Activated naive CD8-positive, alpha-beta T cell treated with anti-CD3 and anti-CD28 coated beads for 36 hours (primary cell): ENCODE measurements at places on chromosomes 1 and 21. TPM values are rescaled to one million over a fixed set of nuclear protein-coding genes. Genes with fewer than 3 reads are reported as not detected.

The RGS7 gene
- not detected for total RNA-seq

The FCRL3 gene
- 0.99 TPM for total RNA-seq

The SYTL1 gene
- total RNA-seq: 39.6 TPM

The SV2A gene
- 12.8 TPM for total RNA-seq

The ADCY10 gene
- total RNA-seq: not detected

The GBP2 gene
- total RNA-seq: 157 TPM

The CD52 gene
- 263 TPM for total RNA-seq

The NBPF10 gene
- total RNA-seq: 0.78 TPM

GRCh38 chr1:116273042-116273783 is 99.8 kb upstream of the ATP1A1 start:
- no peak overlapping the region for H3K27ac ChIP-seq
- no peaks in the 10 kb centered on the region for H3K27me3 ChIP-seq
- H3K4me3 ChIP-seq: no peak overlapping the region
- no peaks in the 10 kb centered on the region for H3K36me3 ChIP-seq
- DNase-seq: no peak
- H3K4me1 ChIP-seq: peaks cover 3% of the 10 kb centered on the region

- H3K27me3 ChIP-seq: peaks cover 9% of the 10 kb centered on the region
- no peak overlapping the region for H3K27ac ChIP-seq
- no peak for DNase-seq
These were observed 15.0 kb upstream of the RGS4 start for GRCh38 chr1:163054181-163054591.

DNA sequence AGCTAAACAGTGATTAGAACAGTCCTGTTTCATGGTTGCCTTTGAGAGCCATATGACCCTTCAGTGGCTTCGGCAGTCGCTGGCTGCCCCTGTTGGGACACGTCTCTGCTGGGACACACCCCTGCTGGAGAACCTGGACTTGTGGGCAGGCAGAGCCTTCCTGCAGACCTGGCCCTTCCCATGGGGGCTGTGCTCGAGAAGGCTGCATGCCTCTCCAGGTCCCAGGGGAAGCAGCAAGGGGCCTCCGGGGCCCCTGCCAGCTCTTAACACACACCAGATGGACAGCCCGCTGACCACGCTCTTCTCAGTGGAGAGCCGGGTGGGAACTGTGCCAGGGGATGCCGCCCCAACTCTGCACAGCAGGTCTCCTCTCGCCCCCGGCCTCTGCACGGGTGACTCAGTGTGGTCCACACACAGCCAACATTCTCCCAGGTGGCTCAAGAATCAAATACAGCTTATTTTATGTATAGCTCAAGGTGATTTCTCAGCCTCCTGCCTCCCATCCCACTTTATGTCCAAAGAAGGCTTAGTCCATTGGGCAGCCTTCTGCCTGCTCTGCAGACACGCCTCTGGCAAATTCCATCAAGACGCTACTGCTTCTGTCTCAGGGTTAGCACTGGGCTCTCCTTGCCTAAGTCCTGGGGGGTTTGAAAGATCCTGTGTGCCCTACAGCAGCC is 450.8 kb downstream of the KIF26B start:
- H3K36me3 ChIP-seq: no peaks in the 10 kb centered on the region
- H3K4me1 ChIP-seq: peaks cover 5% of the 10 kb centered on the region
- peaks cover 6% of the 10 kb centered on the region for H3K27me3 ChIP-seq
- no peak for DNase-seq

DNA sequence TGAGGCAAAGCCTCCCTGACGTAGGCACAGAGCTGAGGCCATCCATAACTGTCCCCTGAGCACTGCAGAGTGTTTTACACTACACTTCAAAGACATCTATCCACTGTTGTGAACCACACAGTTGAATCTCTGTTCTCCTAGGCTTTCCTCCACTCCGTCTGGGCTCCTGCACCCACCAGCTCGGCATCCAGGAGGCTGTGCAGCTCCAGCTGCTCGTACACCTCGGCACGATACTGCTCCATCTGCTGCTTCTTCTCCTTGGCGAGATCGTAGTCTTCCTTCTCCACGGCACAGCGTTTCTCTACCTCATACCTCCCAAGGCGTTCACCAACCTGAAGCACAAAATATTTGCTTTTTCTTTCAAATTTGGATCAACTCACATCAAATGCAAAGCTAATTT is 18.2 kb downstream of the CEP104 start:
- H3K36me3 ChIP-seq: peaks cover 42% of the 10 kb centered on the region
- no peaks in the 10 kb centered on the region for H3K4me1 ChIP-seq
- H3K27me3 ChIP-seq: no peaks in the 10 kb centered on the region
- H3K27ac ChIP-seq: no peak overlapping the region
- no peak for DNase-seq

- no peaks in the 10 kb centered on the region for H3K4me1 ChIP-seq
- H3K36me3 ChIP-seq: no peaks in the 10 kb centered on the region
- no peak overlapping the region for H3K27ac ChIP-seq
- H3K4me3 ChIP-seq: no peak overlapping the region
- DNase-seq: no peak
- H3K27me3 ChIP-seq: peaks cover 7% of the 10 kb centered on the region
These were observed 555.2 kb downstream of the LMO4 start for GRCh38 chr1:87883906-87884305.

- H3K4me3 ChIP-seq: peak overlapping the region; percentile 7
- H3K27ac ChIP-seq: no peak overlapping the region
- no peaks in the 10 kb centered on the region for H3K27me3 ChIP-seq
These were observed 15.3 kb upstream of the SKI start for GRCh38 chr1:2212532-2213491.

DNA sequence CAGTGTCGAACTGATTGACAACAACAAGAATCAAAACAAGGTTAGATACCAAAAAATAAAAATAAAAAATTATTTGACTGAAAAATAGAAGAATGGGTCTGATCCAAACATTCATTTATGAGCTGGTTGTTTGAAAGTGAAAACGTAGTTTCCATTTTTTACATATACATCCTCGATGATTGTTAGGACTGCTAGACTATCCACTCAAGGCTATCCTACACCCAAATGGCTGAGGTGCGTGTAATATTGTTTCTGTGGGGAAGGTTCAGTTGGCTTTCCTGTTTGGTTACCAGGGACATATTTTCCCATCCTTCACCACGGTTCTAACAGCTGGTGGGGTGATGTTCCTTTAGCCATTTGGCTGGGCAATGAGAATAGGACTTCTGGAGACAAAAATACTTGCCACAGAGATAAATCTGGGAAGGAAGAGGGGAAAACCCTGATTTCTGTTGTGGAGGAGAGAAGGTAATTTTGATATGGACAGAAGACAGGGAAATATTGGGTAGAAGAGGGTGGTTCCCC is 66.3 kb downstream of the MAP3K7CL start:
- peaks cover under 1% of the 10 kb centered on the region for H3K27me3 ChIP-seq
- H3K27ac ChIP-seq: peak overlapping the region; percentile 91
- DNase-seq: no peak
- peaks cover 24% of the 10 kb centered on the region for H3K36me3 ChIP-seq
- H3K4me3 ChIP-seq: peak overlapping the region; percentile 29
- peaks cover 25% of the 10 kb centered on the region for H3K4me1 ChIP-seq

- no peaks in the 10 kb centered on the region for H3K4me1 ChIP-seq
- H3K27ac ChIP-seq: no peak overlapping the region
- no peaks in the 10 kb centered on the region for H3K36me3 ChIP-seq
- no peak overlapping the region for H3K4me3 ChIP-seq
- peak; percentile 7 for DNase-seq
- peaks cover 3% of the 10 kb centered on the region for H3K27me3 ChIP-seq
These were observed 57.8 kb downstream of the EDARADD start for GRCh38 chr1:236451796-236452373.

DNA sequence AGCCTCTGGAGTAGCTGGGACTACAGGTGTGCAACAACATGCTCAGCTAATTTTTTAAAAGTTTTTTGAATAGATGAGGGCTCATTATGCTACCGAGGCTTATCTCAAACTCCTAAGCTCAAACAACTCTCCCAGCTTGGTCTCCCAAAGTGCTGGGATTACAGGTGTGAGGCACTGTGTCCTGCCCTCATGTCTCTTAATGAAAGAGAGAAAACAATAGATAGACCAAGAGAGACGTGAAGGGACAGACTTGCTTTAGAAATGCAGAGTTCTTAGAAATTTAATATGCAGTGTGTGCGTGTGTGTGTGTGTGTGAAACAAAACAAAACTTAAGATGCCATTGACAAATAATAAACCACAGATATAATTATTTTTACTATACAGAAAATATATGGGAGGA is 105.2 kb downstream of the ST3GAL3 start:
- H3K36me3 ChIP-seq: peaks cover 37% of the 10 kb centered on the region
- no peaks in the 10 kb centered on the region for H3K27me3 ChIP-seq
- no peak for DNase-seq
- no peak overlapping the region for H3K4me3 ChIP-seq
- no peak overlapping the region for H3K27ac ChIP-seq

DNA sequence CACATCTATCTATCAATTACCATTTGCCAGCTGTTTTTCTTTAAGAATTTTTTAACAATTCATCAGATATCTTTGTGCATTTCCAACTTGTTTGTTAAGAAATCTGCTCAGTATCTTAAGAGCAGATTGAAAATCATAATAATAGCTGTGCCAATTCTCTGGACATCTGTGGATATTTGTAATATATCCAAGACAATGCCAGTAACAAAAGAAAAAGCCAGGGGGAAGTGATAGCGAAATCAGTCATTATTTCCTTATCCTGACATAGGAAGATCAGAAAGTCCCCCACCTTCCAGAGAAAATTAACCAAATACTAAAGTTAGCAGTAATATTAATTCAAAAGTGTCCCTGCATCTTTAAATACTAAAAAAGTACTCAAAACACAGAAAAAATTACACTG is 217.1 kb downstream of the RERE start:
- H3K4me1 ChIP-seq: peaks cover 50% of the 10 kb centered on the region
- H3K4me3 ChIP-seq: no peak overlapping the region

DNA sequence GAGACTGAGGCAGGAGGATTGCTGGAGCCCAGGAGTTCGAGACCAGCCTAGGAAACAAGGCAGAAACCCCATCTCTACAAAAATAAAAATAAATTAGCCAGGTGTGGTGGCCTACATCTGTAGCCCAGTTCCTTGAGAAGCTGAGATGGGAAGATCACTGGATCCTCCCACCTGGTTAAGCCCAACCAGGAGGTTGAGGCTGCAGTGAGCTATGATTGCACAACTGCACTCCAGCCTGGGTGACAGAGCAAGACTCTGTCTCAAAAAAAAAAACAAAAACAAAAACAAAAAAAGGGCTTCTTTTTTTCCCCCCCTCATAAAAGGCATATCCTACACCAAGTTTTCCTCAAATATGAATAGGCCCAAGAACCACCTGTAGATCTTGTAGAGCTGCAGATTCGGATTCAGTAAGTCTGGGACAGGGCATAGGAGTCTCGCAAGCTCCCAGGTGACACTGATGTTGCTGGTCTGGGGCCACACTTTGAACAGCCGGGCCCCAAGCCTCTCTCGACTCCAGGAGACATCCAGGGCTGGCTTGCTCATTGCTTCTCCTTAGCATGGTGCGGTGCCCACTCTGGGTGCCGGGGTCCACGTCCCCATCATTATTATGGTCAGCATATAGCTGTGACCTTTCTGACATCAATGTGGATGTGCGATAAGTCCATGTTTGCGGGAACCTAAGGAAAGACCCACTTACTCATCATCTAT is 22.1 kb upstream of the UMODL1 start:
- no peak overlapping the region for H3K4me3 ChIP-seq
- no peaks in the 10 kb centered on the region for H3K36me3 ChIP-seq

DNA sequence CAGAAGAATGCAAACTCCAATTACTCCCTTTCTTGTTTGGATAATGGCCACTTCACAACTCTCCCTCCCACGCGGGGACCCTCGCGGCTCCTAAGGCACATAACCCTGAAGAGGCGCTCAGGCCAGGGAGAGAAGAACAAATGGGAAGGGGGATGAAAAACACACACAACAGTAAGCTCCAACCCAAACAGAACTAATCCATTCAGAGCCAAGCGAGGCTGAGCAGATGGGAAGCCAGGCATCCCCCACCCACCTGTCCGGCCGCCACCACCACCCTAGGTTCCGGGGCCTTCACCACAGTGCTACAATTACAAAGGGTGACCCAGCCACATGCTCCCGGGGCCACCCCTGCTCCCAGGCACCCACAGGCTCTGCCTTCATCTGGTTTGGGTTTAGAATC is 101.5 kb downstream of the MRPL37 start:
- no peaks in the 10 kb centered on the region for H3K27me3 ChIP-seq
- no peak for DNase-seq
- H3K36me3 ChIP-seq: no peaks in the 10 kb centered on the region
- H3K4me1 ChIP-seq: peaks cover 65% of the 10 kb centered on the region

DNA sequence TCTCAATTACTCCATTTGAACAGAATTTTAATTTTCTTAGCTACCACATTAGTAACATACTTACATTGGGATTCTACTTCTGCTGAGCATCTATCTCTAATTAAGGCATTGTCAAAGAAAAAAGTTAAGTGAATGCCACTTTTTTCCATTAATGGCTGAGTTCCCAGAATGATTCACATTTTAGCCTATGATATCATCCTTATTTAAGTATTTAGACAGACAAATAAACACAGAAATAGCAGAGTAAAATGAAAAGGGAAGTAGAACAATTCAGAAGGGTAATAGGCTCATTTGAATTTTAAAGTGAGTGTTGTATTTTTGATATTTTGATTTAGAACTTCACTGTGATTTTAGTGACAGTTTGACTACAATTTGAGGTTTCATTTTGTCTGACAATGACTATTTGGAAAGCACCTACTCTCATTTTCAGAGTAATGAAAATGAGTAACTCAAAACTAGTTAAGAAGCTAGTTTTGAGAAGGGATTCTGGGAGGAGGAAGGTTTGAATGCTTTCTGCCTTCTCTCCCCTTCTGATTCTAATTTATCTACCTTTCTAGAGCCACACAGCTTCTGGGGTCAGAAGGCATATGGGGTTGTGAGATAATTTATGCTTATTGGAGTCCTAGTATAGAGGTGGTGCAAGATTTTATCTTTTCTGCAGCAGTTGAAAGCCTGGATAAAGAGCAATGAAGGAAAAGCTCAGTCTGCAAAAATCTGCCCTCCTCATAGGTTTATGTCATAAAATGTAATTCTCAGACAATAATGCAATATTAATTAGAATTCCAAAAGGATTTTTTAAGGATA is 15.5 kb downstream of the LYPLAL1 start:
- H3K36me3 ChIP-seq: peaks cover 23% of the 10 kb centered on the region
- peak overlapping the region; percentile 47 for H3K4me3 ChIP-seq
- H3K4me1 ChIP-seq: peaks cover 41% of the 10 kb centered on the region

GRCh38 chr21:39715804-39716397 is 29.1 kb upstream of the IGSF5 start:
- H3K27ac ChIP-seq: no peak overlapping the region
- H3K4me3 ChIP-seq: no peak overlapping the region
- H3K27me3 ChIP-seq: peaks cover 15% of the 10 kb centered on the region
- no peaks in the 10 kb centered on the region for H3K4me1 ChIP-seq
- DNase-seq: peak; percentile 19

GRCh38 chr1:9231648-9232332 is 2.8 kb upstream of the H6PD start:
- DNase-seq: no peak
- peaks cover 18% of the 10 kb centered on the region for H3K4me1 ChIP-seq
- no peak overlapping the region for H3K27ac ChIP-seq
- H3K36me3 ChIP-seq: no peaks in the 10 kb centered on the region

GRCh38 chr1:100250264-100250663 is 630 bp upstream of the DBT start:
- H3K4me3 ChIP-seq: no peak overlapping the region
- DNase-seq: no peak
- no peaks in the 10 kb centered on the region for H3K36me3 ChIP-seq
- no peak overlapping the region for H3K27ac ChIP-seq
- no peaks in the 10 kb centered on the region for H3K27me3 ChIP-seq
- peaks cover 19% of the 10 kb centered on the region for H3K4me1 ChIP-seq
